ENCODE measurements at places on chromosomes 5 and 9.

- no peak for DNase-seq
Observed at GRCh38 chr5:179805070-179805528, 1.6 kb downstream of the MGAT4B start.

DNA sequence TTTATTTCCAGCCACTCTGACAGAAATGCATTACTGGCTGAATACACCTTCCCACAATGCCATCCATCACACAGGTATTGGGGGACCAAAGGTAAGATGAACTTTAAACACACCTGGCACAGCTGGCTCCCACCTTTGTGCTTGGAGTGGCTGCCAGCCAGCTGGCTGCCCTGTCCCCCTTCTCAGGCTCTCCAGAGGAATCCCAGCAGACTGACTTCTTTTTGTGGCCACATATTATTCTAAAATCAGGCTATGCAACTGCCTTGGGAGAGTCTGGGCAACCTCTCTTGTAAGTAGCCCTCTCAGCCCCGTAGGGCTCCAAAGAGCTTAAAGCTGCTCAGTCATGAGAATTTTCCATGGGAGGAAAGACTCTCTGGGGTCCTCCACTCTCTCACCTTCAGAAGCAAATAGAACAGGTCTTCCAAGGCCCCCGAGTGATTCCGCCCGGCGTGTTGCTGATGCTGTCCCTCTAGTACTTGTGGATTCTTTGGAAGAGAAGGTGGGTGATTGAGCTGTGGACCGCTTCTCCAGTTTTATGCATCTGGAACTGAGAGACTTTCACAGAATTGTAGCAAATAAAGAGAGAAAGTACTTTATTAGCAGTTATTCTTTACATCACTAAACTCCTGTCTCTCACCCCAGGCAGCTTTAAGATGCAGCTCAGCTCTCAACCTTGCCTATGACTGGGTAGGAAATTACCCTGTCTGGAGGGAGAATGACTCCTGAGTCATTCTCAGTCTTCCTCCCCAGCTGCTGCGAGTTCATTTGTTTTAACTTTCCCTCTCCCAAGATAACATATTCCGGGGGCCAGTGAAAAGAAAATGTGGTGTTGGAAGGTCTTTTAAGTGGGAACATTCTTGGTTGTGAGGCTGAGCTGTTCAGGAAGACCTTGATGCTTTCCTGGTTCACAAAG lies 159.4 kb upstream of the PITX1 start:
- DNase-seq = no peak

GRCh38 chr5:139577689-139578290 lies 16.7 kb downstream of the UBE2D2 start:
- DNase-seq = no peak

DNA sequence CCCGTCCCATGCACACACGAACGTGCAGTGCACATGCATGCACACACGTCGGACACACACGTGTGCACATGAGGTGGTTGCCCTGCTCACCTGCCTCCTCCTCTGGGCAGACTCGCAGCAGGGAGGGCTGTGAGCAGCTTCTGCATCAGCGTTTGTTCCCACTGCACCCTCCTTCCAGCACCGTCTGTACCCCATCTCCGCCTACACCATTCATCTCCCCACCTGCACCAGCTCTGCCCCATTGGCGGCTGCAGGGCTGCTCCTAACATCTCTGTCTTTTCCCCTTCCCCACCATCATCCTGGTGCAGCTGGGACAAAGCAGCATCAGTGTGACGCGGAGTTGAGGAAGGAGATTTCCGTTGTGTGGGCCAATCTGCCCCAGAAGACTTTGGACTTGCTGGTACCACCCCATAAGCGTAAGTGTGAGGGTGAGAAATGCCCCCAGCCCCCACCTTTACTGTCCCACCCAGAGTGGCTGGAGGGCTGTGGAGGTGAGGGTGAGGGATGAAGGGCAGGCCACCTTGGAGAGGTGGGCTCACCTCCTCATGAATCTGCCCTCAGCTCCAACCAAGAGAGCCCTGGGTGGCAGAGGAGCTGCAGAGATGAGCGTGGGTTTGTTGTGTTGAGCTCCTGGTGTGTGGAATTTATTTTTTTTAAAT lies 234.6 kb downstream of the CACNA1B start:
- no peak for DNase-seq

- no peak for DNase-seq
Observed at GRCh38 chr9:76594764-76595424, 135.9 kb downstream of the GCNT1 start.
